ENCODE measurements at places on chromosomes 11 and 22. TPM values are rescaled to one million over a fixed set of nuclear protein-coding genes. Genes with fewer than 3 reads are reported as not detected.
A peak's percentile ranks its signal among the peaks of the same experiment; 100 is the strongest.

The OR6T1 gene
- not detected for total RNA-seq

The LARGE1 gene
- total RNA-seq = 27.4 TPM

The MFNG gene
- total RNA-seq = 71.0 TPM

- H3K4me3 ChIP-seq = no peak overlapping the region
- no peaks in the 10 kb centered on the region for H3K27me3 ChIP-seq
Measured at GRCh38 chr22:29621761-29622526, 18.5 kb downstream of the NF2 start.

DNA sequence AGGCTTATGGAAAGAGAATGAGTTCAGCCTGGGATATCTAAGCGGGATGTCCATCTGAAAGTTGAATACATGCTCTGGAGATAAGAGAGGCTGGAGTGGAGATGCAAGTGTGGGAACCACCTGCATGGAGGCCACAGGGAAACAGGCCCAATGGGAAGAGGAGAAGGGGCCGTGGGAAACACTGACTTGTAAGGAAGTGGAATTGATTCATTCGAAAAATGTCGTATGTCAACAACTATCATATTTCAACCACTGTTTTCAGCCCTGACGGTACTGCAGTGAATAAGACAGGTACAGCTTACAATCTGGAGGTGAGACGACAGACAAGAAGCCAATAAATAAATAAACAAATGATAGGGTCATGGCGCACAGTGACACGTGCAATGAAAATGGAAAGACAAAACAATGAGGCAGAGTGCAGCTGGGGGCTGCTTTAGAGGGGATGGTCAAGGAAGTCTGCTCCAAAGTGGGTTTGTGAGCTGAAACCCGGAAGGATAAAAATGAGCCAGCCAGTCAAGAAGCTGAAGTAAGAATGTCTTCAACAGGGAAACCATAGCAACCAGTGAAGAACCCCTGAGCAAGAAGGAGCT, 35.9 kb downstream of the EFCAB6 start:
- DNase-seq = no peak
- H3K27me3 ChIP-seq = no peaks in the 10 kb centered on the region
- H3K36me3 ChIP-seq = no peaks in the 10 kb centered on the region

DNA sequence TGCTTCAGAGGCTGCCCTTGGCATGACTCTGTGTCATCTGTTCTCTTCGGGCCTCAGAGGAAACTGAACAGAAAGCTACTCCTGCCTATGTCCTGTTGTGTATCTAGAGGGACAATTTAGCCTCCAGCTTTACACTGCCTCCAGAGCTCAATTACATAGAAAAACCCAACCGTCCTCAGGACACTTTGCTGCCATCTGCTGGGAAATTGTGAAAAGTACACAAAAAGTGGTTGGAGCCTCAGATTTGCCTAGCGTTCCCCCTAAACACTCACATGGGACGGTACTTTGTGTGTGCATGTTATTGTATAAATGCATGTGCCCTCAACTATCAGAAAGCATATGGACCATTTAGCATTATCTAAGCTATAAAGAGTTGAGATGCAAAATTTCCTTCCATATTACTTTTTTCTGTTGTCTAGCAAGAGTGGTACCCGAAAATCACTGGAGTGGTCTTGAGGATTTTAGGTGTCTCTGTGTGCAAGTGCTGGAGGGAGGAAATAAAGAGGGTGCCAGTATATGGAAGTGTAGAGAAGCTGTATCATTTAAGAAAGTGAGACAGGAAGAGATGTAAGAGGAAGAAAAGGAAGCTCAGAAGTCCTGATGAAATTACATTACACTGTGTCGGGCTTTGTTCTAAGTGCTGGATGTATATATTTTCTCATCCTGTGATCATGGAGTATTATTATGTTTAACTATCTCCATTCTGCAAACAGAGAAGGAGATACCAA, 8.7 kb upstream of the MS4A4E start:
- no peaks in the 10 kb centered on the region for H3K36me3 ChIP-seq
- DNase-seq = no peak
- H3K4me1 ChIP-seq = peaks cover 20% of the 10 kb centered on the region
- H3K27ac ChIP-seq = no peak overlapping the region

The TEX12 gene
- not detected for total RNA-seq

DNA sequence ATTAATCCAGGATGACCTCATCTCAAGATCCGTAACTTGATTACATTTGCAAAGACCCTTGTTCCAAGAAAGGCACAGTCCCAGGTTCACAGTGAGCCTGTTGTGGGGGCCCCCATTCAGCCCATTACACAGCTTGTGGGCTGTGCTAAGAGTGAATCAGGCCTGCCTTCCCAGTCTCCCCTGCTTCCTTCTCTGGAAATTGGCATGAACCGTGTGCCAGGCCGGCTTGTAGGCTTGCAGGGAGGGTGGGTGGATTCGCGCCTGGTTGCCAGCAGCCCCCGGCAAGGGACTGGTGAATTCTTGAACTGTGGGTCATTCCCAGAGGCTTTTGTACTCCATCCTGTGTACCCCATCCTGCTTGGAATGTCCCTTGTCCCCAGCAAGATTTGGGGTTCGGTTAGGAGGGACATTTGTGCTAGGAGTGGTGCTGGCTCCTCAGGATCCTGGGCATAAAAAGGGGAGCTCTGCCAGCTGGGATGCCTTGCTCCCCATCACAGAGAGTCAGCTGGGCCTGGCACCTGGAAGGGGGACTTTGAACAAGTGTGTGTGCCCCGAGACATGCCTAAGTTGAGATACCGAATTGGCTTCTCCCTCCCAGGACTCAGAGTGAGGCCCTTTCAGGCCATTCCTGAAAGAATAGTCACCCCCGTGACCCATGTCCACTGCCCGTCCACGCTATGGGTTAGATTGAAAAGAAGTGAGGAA, 818.2 kb downstream of the BRD1 start:
- H3K4me3 ChIP-seq = no peak overlapping the region
- peaks cover 3% of the 10 kb centered on the region for H3K4me1 ChIP-seq
- no peak overlapping the region for H3K27ac ChIP-seq
- no peaks in the 10 kb centered on the region for H3K36me3 ChIP-seq

DNA sequence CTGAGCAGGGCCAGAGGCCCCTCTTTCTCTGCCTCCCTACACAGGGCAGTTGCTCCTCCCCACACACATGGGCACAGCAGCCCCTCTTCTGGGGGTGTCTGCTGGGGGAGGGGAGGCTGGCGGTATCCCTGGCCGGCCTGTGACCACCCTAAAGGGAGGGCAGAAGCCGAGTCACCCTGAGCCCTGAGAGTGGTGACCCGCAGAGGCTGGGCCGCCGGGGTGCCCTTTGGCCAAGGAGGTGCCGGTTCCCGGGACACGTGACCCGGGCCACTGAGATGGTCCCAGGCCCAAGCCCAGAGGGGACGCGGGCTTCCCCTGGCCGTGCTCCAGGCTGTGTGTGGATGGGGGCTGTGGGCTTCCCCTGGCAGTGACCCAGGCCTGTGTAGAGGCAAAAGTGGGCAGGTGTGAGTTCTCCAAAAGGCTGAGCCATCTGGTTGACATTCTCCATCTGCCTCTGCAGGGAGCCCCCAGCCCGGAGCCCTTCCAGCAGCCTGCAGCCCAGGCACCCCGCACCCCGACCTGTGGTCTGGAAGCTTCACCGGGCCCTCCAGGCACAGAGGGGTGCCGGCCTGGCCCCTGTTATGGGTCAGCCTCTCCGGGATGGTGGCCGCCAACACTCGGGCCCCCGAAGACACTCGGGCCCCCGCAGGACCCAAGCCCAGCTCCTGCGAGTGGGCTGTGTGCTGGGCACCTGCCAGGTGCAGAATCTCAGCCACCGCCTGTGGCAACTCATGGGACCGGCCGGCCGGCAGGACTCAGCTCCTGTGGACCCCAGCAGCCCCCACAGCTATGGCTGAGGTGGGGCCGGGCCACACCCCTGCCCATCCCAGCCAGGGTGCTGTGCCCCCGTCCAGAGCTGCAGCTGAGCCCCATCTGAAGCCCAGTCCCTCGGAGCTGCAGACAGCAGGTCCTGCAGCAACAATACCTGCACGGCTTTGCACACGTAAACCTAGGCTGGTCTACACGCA, 1.0 kb downstream of the ADM2 start:
- no peaks in the 10 kb centered on the region for H3K36me3 ChIP-seq
- DNase-seq = no peak
- peaks cover 17% of the 10 kb centered on the region for H3K4me1 ChIP-seq
- peak overlapping the region; percentile 61 for H3K4me3 ChIP-seq
- H3K27ac ChIP-seq = no peak overlapping the region

Measured in lower lobe of right lung (tissue), 2 donors.